SK-MEL-5 (cell line): ENCODE measurements at places on chromosomes 2 and 18. TPM values are rescaled to one million over a fixed set of nuclear protein-coding genes. Genes with fewer than 3 reads are reported as not detected.
A peak's percentile ranks its signal among the peaks of the same experiment; 100 is the strongest.

NT5DC4 gene
- 0.13 TPM in 1 of 2 replicates, not detected in the other for total RNA-seq

DNA sequence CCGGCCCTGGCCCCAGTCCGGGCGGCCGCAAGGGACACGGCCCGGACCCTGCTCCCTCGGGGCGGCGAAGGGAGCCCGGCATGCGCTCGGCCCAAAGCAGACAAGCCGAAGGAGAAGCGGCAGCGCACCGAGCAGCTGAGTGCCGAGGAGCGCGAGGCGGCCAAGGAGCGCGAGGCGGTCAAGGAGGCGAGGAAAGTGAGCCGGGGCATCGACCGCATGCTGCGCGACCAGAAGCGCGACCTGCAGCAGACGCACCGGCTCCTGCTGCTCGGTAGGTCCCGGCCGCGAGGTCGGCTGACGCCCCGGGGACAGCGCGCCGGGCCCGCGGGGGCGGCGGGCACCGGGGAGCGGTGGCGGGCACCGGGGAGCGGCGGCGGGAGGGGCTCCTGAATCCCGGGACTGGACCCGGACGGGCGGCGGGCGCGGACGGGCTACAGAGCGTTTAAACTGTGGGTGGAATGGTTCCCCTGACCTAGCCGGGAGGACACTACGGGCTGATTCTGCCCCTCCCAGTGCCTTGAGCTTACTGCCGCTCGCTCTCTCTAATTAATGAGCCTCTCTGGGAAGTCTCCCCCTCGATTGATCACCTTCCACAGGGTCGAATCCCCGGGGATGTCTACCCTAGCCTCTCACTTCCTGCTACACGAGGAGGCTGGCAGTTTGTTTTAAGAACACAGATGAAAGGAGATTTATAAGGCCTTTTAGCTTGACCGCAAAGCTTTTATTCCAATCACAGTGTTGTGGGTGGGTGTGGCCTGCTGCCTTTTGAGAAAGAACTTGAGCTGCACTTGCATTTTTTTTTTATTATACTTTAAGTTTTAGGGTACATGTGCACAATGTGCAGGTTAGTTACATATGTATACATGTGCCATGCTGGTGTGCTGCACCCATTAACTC lies 853 bp downstream of the GNAL start:
- DNase-seq = peak; percentile 29

- DNase-seq = peak; percentile 80
Measured at GRCh38 chr18:3995476-3996102, 459.5 kb downstream of the DLGAP1 start.

DNA sequence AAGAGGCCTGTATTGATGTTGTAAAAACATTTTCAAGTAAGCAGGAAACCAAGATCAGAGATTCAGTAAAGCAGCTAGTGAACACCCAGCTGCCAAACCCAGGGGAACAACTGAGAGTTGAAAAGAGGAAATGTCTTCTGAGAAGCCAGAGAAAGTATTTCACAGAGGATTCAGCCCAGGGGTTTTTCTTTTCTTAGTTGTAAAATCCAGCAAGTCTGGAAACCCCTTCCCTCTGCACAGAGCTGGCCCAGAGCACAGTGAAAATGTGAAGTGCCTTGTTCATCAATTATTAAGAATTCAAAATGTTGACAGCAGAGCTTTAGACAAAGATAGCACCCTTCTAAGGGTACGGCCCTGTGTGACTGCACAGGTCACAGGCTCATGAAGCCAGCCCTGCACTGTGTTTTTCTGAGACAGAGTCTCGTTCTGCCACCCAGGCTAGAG lies 28.4 kb downstream of the AFF3 start:
- no peak for DNase-seq

- DNase-seq = no peak
Measured at GRCh38 chr2:45540942-45541341, 70.1 kb downstream of the SRBD1 start.
